Mesendoderm (in vitro differentiated cells): ENCODE measurements at places on chromosomes 16 and 17.

- no peak for DNase-seq
These were observed 15.4 kb upstream of the NDEL1 start for GRCh38 chr17:8420041-8420934.

- no peak for DNase-seq
These were observed 40.6 kb downstream of the STH start for GRCh38 chr17:46039592-46040186.

DNA sequence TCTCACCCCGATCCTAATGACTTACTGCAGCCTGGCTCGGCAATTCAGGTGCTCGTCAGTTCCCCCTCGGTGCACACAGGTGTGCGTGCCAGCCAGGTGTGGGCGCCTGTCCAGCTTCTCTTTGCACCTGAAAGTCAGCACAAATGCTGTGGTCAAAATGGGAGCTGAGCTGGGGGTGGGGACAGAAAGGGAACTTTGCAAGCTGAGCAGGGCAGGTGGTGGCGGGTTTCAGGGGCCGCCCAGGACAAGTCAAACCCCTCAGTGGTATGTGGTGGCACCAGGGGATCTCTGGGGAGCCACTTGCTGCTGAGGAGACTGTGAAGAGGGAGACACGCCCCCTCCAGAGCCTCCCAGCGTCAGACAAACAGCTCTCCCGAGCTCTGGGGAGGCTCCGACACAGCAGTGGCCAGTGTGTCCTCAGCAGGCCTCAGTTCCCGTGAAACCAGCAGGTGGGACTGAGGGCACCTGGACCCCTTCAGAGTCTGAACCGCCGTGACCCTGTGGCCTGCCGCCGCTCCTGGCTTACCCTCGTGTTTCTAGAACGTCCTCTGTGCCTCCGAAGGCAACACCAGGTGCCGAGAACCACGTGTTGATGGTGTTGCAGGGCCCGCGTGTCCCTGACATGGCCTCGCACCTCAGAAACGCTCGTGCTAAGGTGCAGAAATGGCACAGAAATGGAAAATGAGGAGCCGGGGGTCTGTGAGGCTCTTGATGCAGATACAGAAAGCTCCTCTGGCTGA, 233.5 kb upstream of the TNRC6C start:
- DNase-seq: no peak

GRCh38 chr17:34377078-34377823, 14.2 kb upstream of the CCL1 start:
- no peak for DNase-seq

GRCh38 chr17:17877529-17878358, 41.0 kb upstream of the SREBF1 start:
- peak; percentile 58 for DNase-seq

GRCh38 chr17:57715981-57716380, 29.1 kb downstream of the CCDC182 start:
- DNase-seq: no peak

DNA sequence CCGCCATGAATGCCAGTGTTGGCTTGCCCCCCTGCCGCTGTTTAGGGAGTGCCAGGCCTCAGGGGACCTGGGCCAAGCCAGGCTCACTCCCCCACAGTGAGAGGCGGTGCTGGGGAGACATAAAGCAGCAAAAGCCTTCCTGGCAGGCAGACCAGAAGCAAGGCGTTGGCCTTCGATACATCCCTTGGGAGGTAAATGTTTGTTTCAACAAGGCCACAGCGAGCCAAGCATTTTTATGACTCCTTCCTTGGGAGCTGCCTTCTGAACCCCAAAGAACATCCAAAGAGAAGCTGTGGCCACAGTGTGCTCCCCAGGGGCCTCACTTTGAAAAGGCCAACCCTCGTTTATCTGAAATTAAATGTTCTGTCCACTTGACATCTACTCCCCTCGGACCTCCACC, 119.7 kb upstream of the CIBAR2 start:
- no peak for DNase-seq

DNA sequence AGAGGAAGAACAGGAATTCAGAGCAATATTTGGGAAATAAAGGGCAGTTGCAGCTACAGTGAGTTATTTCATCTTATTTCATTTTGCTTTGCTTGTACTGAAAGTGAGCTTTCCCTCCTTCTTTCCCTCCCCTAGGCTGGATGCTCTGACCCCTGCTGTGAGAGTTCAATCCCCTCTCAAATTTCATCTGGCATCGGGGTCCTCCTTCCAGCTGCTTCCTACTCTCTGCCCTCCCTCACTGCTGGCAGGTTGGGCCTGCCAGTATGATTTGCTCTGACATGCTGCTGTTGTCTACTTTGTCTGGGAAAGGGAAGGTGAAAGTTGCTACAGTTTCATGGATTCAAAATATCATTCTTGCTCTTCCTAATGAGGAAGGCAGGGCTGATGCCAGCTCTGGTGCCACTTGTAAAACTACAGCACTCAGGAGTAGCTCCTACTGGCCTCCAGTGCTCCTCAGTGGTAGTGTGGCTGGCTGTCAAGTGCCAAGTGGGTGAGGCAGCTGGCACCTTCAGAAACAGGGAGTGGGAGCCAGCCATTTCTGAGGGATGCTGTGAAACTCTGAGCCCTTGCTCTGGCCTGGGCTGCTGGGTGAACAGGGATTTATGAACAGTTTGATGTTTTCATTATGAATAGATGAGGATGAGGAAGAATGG, 408.6 kb downstream of the HAPSTR1 start:
- DNase-seq: peak; percentile 42

- no peak for DNase-seq
These were observed 278.3 kb downstream of the KCNJ2 start for GRCh38 chr17:70447588-70447987.

GRCh38 chr17:74185571-74186185, 17.8 kb upstream of the RPL38 start:
- no peak for DNase-seq

DNA sequence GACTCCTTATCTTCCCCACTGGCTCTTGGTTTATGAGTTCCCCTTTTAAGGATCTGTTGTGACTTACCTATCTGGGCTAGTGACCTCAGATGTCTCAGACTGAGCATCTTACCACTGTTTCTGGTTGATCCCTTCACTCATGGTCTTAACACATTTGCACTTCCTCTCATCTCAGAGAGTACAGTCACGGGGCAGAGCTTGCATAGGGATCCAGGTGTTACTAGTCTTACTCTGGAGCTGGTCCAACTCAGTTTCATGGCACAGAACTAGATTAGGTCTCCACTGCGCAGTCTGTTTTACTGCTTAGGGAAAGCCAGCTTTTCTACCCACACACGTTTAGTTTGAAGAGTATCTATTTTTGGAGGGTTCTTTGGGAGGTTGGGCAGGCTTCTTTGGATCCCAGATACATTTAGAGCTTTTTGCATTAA, 10.2 kb downstream of the GABARAPL2 start:
- no peak for DNase-seq
